ENCODE measurements at places on chromosomes 1 and 21.

GRCh38 chr1:54237586-54237985, 37.6 kb downstream of the MRPL37 start:
- no peak for DNase-seq

DNA sequence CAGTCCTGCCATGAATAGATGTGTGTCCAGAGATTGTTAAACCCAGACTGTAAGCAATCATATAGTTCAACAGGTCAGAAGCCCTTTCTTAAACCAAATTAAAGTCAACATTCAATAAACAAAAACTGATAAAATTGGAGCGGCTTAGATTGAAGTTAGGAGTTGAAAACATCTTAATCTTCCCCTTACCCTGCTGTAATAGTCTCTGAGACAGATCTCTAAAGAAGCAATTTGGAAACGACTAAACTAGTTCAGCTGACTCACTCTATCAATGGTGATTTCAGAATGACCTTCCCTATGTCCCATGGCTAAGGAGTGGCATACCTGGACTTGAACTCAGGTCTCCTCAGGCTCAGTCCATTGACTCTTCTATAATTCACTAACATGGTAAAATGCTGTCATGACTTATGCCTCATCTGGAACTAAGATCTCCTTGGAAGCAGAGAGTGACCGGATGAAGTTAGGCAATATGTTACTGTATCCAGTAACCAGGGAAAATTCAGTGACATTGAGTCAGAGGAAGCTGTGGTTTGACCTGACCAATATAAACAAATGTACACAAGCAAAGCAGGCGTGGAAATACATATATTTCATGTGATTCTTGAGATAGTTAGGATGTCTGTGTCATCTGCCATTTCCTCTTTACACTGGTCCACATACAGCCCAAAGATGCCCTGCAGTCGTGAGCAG, 30.1 kb downstream of the SGIP1 start:
- peak; percentile 88 for DNase-seq

GRCh38 chr1:41666981-41667631, 182.6 kb upstream of the EDN2 start:
- no peak for DNase-seq

- DNase-seq, result no peak
Observed at GRCh38 chr1:110412576-110412975, 5.1 kb upstream of the LAMTOR5 start.

GRCh38 chr1:57192222-57192621, 226.4 kb upstream of the C8B start:
- DNase-seq, result no peak

- no peak for DNase-seq
Observed at GRCh38 chr1:2921970-2922686, 99.1 kb upstream of the ACTRT2 start.

DNA sequence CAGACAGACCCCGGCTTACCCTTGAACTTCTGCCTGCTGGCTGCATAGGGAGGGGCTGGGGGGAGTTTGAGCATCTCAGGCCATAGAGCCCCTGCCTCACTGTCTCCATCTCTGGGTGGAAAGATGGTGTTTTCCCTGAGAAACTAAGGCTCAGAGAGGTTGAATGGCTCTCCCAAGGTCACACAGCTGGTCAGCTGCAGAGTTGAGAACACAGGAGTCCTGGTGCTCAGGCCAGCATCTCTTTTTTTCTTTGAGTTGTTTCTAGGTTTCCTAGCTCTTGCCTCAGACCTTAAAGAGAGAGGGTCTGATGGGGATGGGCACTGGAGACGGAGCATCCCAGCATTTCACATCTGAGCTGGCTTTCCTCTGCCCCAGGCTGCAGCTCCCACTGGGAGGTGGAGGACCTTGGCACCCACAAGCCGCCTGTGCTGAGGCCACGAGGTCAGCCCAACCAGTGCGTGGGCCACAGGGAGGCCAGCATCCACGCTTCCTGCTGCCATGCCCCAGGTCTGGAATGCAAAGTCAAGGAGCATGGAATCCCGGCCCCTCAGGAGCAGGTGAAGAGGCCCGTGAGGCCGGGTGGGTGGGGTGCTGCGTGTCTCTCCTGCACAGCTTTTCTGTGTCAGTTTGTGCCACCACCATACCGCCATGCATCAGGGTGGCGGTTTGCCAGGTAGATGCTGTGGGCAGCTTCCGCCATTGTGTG, 21.8 kb downstream of the PCSK9 start:
- DNase-seq, result no peak

GRCh38 chr1:40036574-40036973, 4.0 kb upstream of the CAP1 start:
- no peak for DNase-seq

GRCh38 chr1:229170778-229171505, 100.0 kb upstream of the RAB4A start:
- DNase-seq, result no peak

DNA sequence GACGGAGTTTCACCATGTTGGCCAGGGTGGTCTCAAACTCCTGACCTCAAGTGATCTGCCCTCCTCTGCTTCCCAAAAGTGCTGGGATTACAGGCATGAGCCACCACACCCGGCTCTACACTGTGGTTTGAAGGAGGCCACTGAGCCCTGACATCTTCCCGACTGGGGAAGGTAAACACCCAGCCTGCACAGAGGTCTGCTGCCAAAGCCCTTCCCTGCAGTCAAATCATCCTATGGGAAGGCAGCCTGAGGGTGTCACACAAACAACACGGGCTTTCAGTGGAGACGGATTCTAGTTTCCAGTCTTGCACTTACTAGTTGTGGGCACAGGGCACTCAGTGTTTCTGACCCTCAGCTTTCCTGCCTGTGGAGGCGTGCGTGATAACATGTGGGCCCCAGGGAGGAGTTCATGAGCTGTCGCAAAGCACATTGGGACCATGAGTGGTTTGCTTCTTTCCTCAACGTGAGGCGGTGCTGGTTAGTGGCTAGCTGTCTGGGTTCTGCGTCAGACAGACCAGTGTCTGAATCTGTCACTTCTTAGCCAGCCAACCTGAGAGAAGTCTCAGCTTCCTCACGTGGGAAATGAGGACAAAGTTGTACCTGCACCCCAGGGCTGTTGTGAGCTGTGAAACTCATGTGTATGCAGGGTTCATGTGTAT, 21.5 kb upstream of the OPRD1 start:
- DNase-seq, result no peak

DNA sequence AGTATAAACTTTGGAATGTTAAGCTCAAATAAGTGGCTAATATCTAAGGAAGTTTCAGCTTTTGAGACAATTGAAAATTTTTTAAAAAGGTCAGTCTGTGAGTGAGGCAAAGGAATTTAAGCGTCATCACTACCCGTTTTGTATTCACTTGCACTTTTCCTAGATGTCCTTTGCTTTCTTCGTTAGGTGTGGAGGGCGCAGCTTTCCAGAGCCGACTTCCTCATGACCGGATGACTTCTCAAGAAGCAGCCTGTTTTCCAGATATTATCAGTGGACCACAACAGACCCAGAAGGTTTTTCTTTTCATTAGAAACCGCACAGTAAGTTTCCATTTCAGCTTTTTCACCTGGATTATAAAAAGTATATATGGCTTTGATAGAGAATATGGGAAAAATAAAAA, 30.9 kb downstream of the KDM1A start:
- no peak for DNase-seq

GRCh38 chr1:75471252-75471651, 139.7 kb downstream of the SLC44A5 start:
- DNase-seq, result no peak

DNA sequence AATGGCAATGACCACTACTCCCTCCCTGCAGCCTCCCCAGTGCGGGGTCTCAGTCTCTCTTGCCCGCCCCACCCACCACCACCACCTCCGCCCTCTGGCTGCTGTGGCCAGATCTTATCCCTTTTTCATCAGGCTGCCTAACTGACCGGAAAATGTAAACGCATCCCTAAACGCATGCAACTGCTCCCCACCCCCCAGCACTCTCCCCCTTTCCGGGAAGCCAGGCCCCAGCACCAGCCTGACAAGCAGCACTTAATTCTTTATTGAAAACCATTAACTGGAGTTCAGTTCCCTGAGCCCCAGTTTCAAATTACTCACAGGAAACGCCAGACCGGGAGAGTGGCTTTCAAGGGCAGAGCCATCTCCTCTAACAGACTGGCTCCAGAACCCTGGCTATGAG, 147.7 kb downstream of the DMRTA2 start:
- DNase-seq, result no peak

Measured in smooth muscle cell of the brain vasculature (primary cell).